ENCODE measurements at places on chromosomes 7 and 10.

DNA sequence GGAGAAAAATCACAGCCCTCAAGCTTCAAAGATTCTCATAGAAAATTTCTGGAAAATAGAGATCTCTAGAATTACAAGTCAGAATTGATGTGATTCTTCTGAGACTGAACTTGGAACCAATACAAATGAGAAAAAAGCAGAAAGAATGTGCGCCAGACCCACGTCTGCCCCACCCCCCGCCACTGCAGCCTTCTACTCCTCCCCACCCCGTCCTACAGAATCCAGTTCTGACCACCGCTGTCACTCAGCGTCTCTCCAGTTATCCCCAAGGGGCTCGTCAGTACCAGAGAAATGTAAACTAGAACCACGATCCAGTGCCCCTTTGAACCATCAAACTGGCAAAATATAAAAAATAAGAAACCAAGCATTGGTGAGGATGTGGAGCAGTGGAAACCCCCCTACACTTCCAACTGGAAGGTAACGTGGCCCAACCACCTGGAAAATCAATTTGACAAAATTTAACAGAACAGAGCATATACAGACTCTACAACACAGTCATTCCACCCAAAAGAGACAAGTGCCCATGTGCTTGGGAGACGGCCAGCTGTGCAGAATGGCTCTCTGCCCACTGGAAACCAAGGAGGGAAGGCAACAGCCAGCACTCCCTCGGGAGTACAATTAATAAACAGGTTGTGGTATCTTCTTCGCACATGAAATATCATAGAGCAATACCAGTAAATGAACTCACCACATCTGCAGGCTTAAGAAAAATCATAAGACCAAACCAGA lies 397.9 kb downstream of the TNS3 start:
- no peak for DNase-seq

DNA sequence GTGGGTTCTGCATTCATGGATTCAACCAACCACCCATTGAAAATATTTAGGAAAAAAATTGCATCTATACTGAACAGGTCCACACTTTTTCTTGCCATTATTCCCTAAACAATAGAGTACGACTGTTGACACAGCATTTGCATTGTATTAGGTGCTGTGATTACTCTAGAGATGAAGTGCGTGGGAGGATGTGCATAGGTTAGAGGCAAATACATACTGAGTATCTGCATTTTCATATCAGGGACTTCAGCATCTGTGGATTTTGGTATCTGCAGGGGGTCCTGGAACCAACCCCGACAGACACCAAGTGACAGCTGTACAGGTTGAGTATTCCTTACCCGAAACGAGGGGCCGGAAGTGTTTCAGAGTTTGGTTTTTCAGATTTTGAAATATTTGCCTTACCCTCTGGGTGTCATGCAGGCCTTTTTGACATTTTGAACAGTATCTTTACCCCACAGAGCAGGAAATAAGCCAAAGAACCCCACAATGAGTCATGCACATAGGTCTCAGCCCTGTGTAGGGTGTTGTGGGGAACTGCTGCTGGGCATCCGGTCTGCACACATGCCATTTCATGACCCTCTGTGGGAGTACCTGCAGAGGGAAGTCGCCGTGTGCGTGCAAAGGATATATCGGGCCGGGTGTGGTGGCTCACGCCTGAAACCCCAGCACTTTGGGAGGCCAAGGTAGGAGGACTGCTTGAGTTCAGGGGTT lies 14.5 kb downstream of the NUDT5 start:
- peak; percentile 5 for DNase-seq

GRCh38 chr7:94969434-94970084 lies 62.2 kb downstream of the PPP1R9A start:
- no peak for DNase-seq

DNA sequence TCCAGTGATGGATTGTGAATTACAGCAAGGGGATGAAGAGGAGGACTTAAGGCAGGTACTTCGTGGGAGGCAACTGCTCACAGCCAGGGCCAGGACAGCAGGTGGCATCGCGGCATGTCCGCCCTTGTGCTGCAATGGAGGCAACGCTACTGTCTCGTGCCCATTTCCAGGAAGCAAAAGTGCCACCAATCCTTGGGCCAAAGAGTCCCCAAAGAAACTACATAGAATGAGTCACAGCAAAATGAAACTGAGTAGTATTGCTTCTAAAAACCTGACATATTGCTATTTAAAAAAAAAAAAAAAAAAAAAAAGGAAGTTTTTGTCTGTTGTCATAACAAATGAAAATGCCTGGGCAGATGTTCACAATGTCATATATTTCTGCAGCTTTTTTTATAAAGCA lies 46.6 kb downstream of the RSU1 start:
- DNase-seq, result no peak

- peak; percentile 73 for DNase-seq
Observed at GRCh38 chr10:36675458-36675880, 449.9 kb upstream of the ANKRD30A start.

GRCh38 chr7:32263611-32264010 lies 193.4 kb upstream of the PDE1C start:
- DNase-seq, result no peak

DNA sequence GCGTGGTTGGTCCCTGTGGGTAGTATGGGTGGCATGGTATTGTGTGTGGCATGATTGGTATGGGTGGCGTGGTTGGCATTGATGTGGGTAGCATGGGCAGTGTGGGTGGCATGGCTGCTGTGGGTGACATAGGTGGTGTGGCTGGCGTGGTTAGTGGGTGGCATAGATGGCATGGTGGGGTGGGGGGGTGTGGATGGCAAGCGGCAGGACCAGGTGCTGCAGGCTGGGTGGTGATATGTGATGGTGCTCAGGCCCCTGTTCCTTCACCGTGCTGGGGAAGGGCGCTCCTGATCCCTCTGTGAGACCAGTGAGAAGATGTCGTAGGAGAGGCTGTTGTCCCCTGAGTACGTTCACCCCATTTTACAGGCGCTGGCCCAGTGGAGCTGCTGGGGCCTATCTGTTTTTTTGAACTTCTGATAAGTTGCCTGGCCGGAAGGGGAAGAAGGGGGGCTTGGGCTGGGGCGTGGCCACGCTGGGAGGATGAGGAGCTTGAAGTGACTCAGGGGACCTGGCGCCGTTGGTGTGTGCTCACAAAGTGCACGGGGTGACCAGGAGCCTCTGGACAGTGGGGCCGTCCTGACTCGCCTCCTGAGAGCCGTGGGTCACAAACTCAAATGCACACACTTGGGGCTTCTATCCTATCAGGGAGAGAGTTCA lies 17.5 kb downstream of the INPP5A start:
- DNase-seq, result no peak

- DNase-seq, result peak; percentile 47
Observed at GRCh38 chr10:106175760-106176377, 988.6 kb downstream of the SORCS1 start.

GRCh38 chr10:51770709-51771108 lies 71.3 kb upstream of the CSTF2T start:
- no peak for DNase-seq

DNA sequence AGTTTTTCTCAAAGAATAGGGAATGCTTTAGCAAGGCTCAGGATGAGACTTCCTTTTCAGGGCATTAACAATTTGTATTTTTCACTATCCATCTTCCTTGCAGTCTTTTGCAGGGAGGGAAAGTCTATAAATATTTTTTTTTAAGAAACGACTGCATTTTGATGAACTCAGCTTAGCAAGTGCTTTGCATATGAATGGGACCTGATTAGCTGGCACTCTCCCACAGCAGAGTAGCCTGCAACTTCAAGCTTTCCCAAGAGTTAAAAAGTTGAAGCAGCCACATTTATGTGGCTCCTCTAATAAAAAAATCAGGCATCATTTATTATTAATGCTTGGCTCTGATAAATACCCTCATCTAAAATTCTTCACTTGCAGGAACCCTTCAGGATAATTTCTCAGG lies 134.0 kb downstream of the GRID1 start:
- peak; percentile 42 for DNase-seq

- DNase-seq, result no peak
Observed at GRCh38 chr7:89001306-89001705, 205.8 kb upstream of the TEX47 start.

- no peak for DNase-seq
Observed at GRCh38 chr10:130428936-130429335, 292.7 kb downstream of the GLRX3 start.

DNA sequence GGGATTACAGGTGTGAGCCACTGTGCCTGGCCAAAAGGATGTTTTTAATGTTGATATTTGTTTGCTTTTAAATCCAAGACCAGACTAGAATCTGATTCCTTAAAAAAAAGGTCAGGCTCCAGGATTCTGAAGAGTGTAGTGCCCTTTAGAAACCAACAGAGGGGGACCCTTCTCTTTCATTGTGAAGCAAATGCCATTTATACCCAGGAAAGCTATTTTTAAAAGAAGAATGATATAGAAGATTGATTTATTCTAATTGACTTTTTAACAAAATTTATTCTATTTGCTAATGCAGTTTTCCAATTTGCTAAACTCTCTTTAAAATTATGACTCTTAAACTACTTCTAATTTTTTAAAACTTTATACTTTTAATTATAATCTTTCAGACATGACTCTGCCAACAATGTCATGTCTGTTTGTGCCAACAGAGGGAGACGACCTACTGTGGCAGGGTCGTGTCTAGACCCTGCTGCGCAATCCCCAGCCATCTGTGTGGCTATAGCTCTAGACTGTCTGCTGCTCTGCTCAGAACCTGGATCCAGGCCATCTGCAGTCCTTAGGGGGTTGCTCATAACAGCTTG lies 201.0 kb upstream of the IMMP2L start:
- peak; percentile 71 for DNase-seq

- DNase-seq, result no peak
Observed at GRCh38 chr7:111942450-111943081, 263.6 kb downstream of the DOCK4 start.

- peak; percentile 22 for DNase-seq
Observed at GRCh38 chr10:8321990-8322389, 267.5 kb downstream of the GATA3 start.

DNA sequence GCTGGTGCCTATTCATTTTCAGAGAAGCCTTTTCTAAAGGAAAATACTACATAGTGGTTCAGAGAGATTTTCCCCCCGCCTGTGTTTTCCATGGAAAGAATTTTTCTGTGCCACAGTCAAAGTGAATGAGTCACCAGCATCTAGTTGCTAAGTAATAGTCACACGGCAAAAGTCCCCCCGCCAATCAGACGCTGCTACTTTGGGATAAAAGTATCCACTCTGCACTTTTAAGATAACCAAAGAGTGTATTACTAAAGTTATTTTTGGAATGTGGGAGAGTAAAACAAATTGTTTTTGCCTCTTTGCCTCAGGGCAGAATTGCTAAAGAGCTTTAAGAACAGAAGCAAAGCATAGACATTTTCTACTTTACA lies 23.5 kb downstream of the ABLIM1 start:
- peak; percentile 95 for DNase-seq

GRCh38 chr7:26284477-26284876 lies 7.2 kb upstream of the SNX10 start:
- no peak for DNase-seq

DNA sequence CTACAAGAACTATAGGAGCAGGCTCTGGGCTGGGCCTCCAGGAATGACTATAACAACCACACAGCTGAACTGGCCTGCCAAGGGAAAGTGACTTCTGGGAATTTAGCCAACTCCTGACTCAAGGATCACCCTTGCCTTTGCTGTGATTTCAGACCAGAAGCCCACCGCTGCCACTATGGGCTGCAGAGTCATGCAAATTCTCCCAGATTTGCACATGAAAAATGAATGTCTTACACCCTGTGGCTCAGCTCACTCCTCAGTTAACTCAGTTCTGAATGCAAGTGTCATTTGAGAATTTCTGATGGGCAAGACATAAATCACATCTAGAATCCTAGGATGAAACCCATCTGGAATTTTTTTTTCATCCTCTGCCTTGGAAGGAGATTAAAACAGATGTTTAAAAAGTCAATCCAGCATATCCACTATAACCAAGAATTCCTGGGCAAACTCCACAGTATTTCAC lies 186.5 kb upstream of the BET1 start:
- DNase-seq, result peak; percentile 97

DNA sequence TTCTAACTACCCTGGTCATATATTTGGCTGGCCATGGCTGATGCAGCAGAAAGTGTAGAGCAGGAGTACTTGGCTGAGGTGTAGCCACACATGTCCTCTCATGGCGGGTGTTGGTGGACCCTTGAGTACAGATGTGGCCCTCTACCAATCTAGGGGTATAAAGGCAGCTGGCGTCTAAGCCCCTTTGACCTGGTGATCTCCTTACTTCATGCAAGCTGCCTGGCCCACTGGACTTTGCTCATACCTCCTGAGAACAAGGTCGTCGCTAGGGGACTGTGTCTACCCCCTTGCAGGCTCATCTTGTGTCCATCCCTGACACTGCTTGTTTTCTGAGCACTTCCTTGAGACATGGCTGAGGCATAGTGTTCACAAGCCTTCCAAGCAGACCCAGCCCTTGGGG lies 287.8 kb downstream of the RPS24 start:
- DNase-seq, result no peak

- DNase-seq, result peak; percentile 92
Observed at GRCh38 chr10:59894114-59894513, 12.2 kb downstream of the CCDC6 start.

DNA sequence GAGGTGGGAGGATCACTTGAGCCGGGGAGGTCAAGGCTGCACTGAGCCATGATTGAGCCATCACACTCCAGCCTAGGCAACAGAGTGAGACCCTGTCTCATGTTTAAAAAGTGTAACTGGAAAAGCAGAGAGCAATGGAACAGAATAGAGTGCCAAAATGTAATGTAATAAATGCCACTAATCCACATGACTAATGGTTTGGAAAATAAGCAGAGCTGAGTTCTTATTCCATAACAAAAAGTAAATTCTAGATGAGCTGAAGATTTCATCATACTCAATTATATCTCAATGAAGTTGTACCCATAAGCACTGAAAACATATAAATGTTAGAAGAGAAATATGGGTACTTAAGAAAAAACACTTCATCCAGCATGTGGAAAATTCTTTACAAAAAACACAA lies 132.6 kb downstream of the USP6NL start:
- no peak for DNase-seq

GRCh38 chr10:17548162-17548561 lies 69.0 kb downstream of the HACD1 start:
- peak; percentile 33 for DNase-seq

- DNase-seq, result no peak
Observed at GRCh38 chr7:89223900-89224395, 428.4 kb upstream of the TEX47 start.

DNA sequence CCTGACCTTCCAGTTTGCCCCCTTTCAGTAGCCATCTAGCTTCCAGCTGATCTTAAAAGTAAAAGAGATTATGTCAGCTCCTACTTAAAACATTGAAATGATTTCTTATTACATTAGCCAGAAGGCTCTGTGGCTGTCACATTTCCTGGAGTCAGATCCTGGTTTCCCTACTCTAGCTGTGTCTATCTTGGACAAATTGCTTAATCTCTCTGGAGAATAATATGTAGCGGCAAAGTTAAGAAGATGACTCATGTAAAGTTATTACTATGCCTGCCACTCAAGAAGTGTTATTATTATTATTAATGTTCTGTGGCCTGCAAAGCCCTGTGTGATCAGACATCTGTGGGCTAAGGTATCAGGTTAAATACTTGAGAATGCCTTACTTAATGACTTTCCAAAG lies 107.2 kb downstream of the RUNDC3B start:
- DNase-seq, result no peak

- DNase-seq, result no peak
Observed at GRCh38 chr7:143413123-143413522, 4.5 kb upstream of the EPHA1 start.
